ENCODE measurements at places on chromosomes 6 and 20. TPM values are rescaled to one million over a fixed set of nuclear protein-coding genes. Genes with fewer than 3 reads are reported as not detected.

DNA sequence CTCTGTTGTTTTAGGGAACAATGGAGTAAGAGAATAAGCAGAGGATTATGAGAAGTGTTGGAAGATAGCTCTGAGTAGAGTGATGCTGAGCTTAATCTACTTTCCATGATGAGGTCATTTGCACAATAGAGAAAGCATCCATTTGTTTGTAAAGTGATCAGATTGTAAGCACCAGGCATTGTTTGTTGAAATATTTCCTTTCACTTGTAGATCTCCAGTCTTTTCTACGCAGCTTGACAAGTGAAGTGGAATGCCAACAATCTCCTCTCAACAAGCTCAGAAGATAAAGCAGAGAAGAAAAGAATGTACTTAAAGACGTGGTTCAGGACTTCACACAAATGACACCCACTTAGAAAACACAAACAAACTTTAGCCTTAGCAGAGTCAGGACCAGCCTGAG lies 80.1 kb upstream of the MARCKS start:
- H3K4me3 ChIP-seq: no peak overlapping the region
- no peak overlapping the region for H3K27ac ChIP-seq
- H3K36me3 ChIP-seq: no peaks in the 10 kb centered on the region

- peaks cover 16% of the 10 kb centered on the region for H3K36me3 ChIP-seq
- H3K27me3 ChIP-seq: no peaks in the 10 kb centered on the region
- no peak overlapping the region for H3K27ac ChIP-seq
- H3K4me3 ChIP-seq: no peak overlapping the region
- peak; percentile 4 for DNase-seq
- H3K4me1 ChIP-seq: no peaks in the 10 kb centered on the region
These were observed 60.3 kb downstream of the VTA1 start for GRCh38 chr6:142207265-142207877.

DNA sequence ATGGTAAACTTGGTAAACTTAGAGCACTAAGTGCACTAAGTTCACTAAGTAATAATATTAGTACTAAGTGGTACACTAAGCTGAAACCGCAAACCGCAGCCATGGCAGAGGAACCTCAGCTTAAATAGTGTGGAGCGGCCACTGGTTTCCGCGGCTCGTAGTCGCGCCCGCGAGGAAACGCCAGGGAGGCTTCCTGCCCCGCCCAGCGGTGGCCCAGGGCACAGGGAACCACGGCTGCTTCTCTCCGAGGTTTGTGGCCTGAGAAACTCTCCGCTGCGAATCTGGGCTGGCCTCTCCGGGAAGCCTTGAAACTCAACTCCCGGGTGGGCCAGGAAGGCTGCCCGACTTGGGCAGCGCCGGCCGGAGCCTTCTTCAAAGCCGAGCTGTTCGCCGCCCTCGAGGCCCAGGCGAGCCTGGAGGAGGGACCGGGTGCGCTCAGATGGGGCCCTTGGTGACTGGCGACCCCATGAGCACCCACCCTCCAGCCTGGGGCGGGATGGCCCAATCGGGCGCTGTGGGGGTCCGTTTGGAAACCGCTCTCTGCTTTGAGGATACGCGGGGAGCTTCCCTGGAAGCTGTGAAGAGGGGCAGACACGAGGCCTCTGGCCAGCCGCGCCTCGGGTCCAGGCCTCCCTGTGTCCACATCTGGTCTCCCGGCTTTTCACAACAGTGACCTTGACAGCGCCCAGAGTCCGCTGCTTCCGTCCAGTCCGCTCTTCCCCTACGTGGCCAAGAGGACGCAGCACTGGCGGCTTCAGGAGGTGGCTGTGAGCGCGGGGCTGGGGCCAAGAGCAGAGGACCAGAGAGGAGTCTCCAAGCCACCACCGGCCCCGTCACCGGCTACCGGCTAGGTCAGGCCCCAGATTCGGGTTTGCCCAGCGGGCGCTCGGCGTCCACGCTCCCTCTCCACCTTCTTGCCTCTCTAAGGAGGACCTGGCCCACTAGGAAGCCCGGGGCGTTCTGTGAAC lies 25.4 kb upstream of the HLA-E start:
- H3K27me3 ChIP-seq: peaks cover 83% of the 10 kb centered on the region
- DNase-seq: no peak
- no peak overlapping the region for H3K27ac ChIP-seq
- H3K4me1 ChIP-seq: peaks cover 16% of the 10 kb centered on the region
- no peak overlapping the region for H3K4me3 ChIP-seq
- no peaks in the 10 kb centered on the region for H3K36me3 ChIP-seq

GRCh38 chr20:46275091-46275490 lies 33.2 kb downstream of the CDH22 start:
- no peak overlapping the region for H3K4me3 ChIP-seq
- DNase-seq: no peak
- H3K27ac ChIP-seq: no peak overlapping the region
- H3K4me1 ChIP-seq: no peaks in the 10 kb centered on the region
- peaks cover 23% of the 10 kb centered on the region for H3K27me3 ChIP-seq

DNA sequence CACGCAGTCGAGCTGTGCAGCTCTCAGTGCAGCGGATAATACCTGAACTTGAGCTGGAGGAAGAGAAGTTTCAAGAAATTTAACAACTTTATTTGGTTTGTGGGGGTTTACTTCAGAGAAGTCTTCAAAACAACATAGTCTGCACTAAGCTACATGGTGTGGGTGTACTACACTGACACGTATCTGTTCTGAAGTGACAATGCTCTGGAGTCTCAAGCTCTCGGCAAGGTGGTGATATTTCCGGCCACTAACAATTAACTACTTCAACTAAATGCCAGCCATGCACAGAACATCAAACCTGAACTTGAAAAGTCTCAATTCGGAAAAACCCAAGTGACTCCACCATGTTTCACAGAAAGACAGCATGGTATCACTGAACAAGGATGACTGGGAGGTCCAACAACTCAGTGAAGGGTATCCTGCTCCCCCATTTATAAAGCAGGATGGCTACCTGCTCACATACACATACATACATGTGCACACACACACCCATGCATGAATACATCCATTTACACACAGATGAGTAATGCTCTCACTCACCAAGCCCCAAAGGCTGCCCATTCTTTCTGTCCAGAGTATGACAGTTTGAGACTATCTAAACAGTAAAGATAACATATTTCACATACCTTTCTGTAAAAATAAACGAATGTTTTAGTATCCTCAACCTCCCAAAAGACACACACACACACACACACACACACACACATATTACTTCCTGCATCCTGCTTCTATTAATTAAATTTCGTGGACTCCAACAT lies 15.4 kb upstream of the ANKRD60 start:
- no peak for DNase-seq
- peaks cover 36% of the 10 kb centered on the region for H3K36me3 ChIP-seq
- H3K27me3 ChIP-seq: no peaks in the 10 kb centered on the region
- H3K27ac ChIP-seq: no peak overlapping the region
- H3K4me3 ChIP-seq: no peak overlapping the region
- H3K4me1 ChIP-seq: no peaks in the 10 kb centered on the region

- no peak overlapping the region for H3K4me3 ChIP-seq
- DNase-seq: no peak
- no peak overlapping the region for H3K27ac ChIP-seq
- no peaks in the 10 kb centered on the region for H3K4me1 ChIP-seq
- peaks cover 55% of the 10 kb centered on the region for H3K36me3 ChIP-seq
These were observed 189.3 kb downstream of the PREX1 start for GRCh38 chr20:48638546-48638945.

- H3K4me3 ChIP-seq: no peak overlapping the region
- H3K27ac ChIP-seq: no peak overlapping the region
- DNase-seq: no peak
- H3K27me3 ChIP-seq: no peaks in the 10 kb centered on the region
- no peaks in the 10 kb centered on the region for H3K4me1 ChIP-seq
- no peaks in the 10 kb centered on the region for H3K36me3 ChIP-seq
These were observed 208.6 kb upstream of the MCHR2 start for GRCh38 chr6:100202417-100203194.

- H3K27me3 ChIP-seq: no peaks in the 10 kb centered on the region
- no peaks in the 10 kb centered on the region for H3K4me1 ChIP-seq
- no peak for DNase-seq
- H3K4me3 ChIP-seq: no peak overlapping the region
- H3K36me3 ChIP-seq: no peaks in the 10 kb centered on the region
These were observed 527.8 kb upstream of the RNF217 start for GRCh38 chr6:124434421-124434820.

GRCh38 chr6:137362878-137363804 lies 131.1 kb downstream of the OLIG3 start:
- no peak overlapping the region for H3K4me3 ChIP-seq

DNA sequence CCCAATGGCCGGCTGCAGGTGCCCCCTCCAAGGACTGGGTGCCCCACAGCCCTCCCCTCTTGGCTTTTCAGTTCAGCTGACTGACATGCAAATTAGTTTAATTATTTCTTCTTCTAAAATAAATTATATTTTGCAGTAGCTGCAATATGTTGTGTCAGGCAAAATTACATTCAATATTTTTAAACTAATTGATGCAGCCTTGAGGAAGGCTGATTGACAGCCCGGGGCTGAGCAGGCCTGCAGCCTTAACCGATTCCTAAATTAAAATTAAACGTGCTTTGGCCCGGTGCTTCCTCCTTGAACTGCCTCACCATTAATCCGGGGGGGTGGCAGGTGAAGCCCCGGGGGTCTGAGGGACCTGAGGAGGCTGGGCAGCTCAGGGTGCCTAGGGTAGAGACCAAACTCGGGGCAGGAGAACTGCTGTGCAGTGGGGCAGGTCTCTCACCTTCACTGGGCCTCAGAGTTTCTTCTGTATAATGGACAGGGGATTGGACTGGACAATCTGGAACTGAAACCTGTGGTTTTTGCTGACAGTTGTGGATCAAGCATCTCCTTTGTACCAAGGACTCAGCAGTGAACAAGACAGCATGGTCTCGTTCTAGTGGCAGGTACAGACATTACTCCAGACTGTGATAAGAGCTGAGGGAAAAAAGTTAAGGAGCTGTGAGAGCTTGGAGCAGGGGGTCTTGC lies 72.5 kb downstream of the CD40 start:
- no peaks in the 10 kb centered on the region for H3K36me3 ChIP-seq
- H3K27me3 ChIP-seq: peaks cover 25% of the 10 kb centered on the region
- no peak for DNase-seq
- H3K4me1 ChIP-seq: peaks cover 5% of the 10 kb centered on the region
- no peak overlapping the region for H3K4me3 ChIP-seq

DNA sequence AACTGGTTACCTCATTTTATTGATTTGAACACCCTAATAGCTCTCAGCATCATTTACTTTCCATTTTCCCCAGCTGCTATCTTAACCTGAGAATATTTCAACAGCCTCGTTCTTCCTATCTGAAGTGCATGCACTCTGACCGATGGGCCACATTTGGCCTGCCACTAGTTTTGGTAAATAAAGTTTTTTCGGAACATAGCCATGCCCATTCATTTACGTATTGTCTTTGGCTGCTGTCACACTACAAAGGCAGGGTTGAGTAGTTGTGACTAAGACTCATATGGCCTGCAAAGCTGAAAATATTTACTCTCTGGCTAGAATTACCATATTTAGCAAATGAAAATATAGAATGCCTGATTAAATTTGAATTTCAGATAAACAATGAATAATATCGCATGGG lies 10.8 kb downstream of the ADGRF4 start:
- DNase-seq: no peak
- no peak overlapping the region for H3K27ac ChIP-seq
- no peaks in the 10 kb centered on the region for H3K27me3 ChIP-seq
- no peak overlapping the region for H3K4me3 ChIP-seq
- H3K36me3 ChIP-seq: no peaks in the 10 kb centered on the region

- no peaks in the 10 kb centered on the region for H3K36me3 ChIP-seq
- no peak overlapping the region for H3K27ac ChIP-seq
- DNase-seq: peak; percentile 23
- no peaks in the 10 kb centered on the region for H3K27me3 ChIP-seq
These were observed 29.6 kb upstream of the LGSN start for GRCh38 chr6:63349401-63349800.

DNA sequence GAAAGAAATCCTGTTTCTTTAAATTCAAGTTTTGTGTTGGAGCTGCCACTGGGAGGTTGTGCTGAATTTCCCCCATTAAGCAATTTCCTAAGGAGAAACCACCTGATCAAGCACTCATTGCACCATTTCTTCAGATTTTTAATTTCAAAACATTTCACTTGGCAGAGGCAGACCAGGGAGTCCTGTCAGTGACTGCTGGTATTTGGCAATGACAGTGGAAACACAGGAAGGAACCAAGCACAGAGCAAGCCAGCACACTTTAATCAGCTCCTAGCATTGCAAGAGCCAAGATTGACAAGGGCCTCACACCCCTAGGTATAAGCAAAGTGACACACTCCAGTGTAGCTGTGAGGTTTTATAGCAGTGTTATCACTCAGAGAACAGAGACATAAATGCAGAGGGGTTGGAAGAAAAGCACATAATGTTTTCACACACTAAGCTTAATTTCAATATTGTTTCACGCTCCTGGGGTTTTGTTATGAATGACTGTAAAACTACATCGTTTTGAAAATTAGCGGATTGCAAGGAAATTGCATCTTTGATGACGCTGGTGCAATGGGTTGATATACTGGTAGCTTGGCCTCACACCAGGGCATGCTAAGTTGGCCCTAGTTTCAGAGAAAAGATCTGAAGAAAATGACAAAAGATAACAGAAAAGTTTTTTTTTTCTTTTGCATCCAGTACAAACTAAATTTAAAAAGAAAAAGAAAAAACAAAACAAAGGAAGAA lies 768.4 kb downstream of the TFAP2A start:
- H3K27ac ChIP-seq: no peak overlapping the region

GRCh38 chr6:138109042-138109997 lies 2.1 kb upstream of the PERP start:
- no peak overlapping the region for H3K4me3 ChIP-seq
- peaks cover 7% of the 10 kb centered on the region for H3K4me1 ChIP-seq
- H3K27ac ChIP-seq: no peak overlapping the region

DNA sequence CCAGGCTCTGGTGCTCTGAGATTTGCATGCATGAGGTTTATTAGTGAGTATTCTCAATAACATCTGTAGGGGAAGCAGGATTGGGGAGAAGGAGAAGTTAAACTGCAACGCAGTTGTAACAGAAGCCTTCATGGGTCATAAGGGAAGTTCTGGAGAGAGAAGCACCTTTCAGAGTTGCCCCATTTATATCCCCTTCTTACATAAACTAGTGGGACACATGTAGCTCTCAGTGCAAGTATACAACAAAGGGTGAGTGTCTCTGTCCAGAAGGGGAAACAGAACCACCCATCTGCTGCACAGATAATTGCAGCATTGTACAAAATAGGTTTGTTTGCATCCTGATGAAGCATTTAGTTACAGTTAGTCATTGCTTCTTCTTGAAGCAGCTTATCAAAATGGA lies 4.3 kb upstream of the ADGB start:
- H3K4me3 ChIP-seq: no peak overlapping the region
- DNase-seq: peak; percentile 44
- no peaks in the 10 kb centered on the region for H3K36me3 ChIP-seq
- H3K27ac ChIP-seq: no peak overlapping the region

The CNKSR3 gene
- polyA plus RNA-seq: 22.1 TPM

The CD109 gene
- 9.8 TPM for polyA plus RNA-seq

The EPB41L1 gene
- polyA plus RNA-seq: 28.7 TPM

The JPH2 gene
- polyA plus RNA-seq: 108 TPM

The KHDC1 gene
- 5.1 TPM for polyA plus RNA-seq
